ENCODE measurements at places on chromosomes 2 and 18.

DNA sequence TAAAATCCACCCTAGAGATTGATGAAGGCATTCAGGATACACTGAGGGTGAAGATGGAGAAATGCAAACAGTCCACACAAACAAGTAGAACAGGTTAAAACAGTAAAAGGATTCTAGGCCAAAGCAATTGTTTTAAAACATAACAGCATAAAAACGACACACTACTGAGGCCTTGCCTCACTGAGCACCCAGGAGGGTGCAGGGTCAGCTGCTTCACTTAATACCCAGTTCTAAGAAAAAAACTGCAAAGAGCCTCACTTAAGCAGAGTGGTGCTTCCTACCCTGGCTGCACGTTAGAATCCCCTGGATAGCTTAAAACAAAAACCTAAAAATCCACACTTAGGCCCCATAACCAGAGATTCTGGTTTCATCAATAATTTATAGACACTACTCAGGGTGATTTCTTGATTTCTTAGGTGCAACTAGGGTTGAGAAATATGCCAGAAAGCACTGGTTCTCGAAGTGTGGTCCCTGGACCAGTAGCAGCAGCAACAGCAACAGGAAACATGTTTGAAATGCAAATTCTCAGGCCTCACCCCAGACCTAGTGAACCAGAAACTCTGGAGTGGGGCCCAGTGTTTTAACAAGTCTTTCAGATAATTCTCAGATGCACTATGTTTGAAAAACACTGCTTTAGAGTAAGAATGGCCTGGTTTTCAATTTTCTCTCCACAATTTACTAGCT is 279.1 kb downstream of the ZEB2 start:
- no peak for DNase-seq

DNA sequence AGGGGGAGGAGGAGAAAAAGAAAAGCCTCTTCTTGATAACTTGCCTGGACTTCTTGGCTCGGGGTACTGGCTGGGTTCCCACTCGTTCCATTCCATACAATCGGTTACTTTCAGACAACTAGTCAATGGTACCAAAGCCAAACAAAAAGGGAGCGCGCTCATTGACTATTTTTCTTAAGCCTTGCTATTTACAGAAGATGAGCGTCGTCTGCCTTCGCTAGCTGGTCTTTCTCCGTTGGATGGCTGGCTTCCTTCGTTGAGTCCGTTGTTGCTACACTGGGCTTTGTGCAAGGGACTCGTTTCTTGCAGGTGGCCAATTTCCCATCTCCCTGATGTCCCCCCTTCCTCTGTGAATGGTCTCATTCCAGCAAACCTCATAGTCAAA is 260.4 kb downstream of the ZNF516 start:
- DNase-seq, result no peak

- DNase-seq, result no peak
Measured at GRCh38 chr2:24010477-24011249, 778 bp downstream of the MFSD2B start.

- DNase-seq, result peak; percentile 59
Measured at GRCh38 chr18:7567474-7568425, 634 bp downstream of the PTPRM start.

- DNase-seq, result no peak
Measured at GRCh38 chr2:23925702-23926289, 1.1 kb downstream of the ATAD2B start.

- no peak for DNase-seq
Measured at GRCh38 chr2:6909431-6910385, 7.5 kb upstream of the RNF144A start.

- peak; percentile 18 for DNase-seq
Measured at GRCh38 chr2:224650815-224651439, 65.2 kb downstream of the CCDC195 start.

- DNase-seq, result no peak
Measured at GRCh38 chr2:60336442-60337141, 216.9 kb downstream of the BCL11A start.

GRCh38 chr18:76672627-76673026 is 149.7 kb upstream of the ZNF236 start:
- DNase-seq, result no peak
